ENCODE measurements at places on chromosomes 1 and 21. TPM values are rescaled to one million over a fixed set of nuclear protein-coding genes. Genes with fewer than 3 reads are reported as not detected.

GRCh38 chr1:34547046-34547674, 207.7 kb upstream of the GJB5 start:
- DNase-seq = no peak

The OR2L13 gene
- not detected for total RNA-seq

The FCGR3A gene
- total RNA-seq = 0.25 TPM

DNA sequence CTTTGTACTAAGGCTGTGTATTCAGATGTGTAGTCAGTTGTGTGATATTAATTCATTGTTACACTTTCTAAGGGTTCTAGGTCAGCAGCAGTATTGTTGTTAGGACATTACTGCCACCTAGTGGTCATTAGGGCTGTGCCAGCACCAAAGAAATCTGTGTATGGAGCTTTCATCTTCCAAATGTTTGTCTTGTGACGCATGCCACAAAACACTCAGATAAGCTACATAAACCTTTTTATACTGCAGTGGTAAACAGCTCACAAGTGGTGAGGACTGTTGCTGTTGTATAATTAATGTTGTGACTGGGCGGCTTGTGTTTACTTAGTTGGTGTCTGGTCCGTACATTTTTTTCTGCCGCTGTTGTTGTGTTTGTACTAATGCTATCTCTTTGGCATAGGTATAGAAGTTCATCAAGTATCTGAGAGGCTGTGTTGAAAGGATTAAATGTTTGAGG, 51.7 kb downstream of the S1PR1 start:
- peak; percentile 63 for DNase-seq

GRCh38 chr1:43067977-43068751, 103.9 kb downstream of the EBNA1BP2 start:
- DNase-seq = peak; percentile 49

GRCh38 chr1:20076710-20077461, 6.9 kb downstream of the PLA2G5 start:
- DNase-seq = no peak

GRCh38 chr1:205630241-205630640, 1.6 kb downstream of the ELK4 start:
- DNase-seq = peak; percentile 29

- DNase-seq = no peak
Observed at GRCh38 chr1:38741341-38741740, 118.2 kb downstream of the RRAGC start.

DNA sequence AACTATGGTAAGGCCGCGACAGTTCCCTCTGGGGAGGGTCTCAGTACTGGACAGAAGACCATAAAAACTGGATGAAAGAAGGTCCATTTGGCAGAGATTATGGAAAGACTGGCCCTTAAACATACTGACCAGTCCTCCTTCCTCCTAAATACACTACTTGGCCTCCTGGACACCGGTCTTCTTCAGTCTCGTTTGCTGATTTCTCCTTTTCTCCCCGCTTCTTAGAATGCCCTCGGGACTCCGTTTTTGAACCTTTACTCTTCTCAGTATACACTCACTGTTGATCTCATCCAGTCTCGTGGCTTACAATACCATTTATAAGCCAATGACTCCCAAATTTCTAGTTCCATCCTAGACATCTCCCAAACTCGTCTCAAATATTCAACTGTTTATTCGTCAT, 694 bp upstream of the MRPL9 start:
- DNase-seq = no peak

The TMEM82 gene
- not detected for total RNA-seq

The TPTE gene
- not detected for total RNA-seq

DNA sequence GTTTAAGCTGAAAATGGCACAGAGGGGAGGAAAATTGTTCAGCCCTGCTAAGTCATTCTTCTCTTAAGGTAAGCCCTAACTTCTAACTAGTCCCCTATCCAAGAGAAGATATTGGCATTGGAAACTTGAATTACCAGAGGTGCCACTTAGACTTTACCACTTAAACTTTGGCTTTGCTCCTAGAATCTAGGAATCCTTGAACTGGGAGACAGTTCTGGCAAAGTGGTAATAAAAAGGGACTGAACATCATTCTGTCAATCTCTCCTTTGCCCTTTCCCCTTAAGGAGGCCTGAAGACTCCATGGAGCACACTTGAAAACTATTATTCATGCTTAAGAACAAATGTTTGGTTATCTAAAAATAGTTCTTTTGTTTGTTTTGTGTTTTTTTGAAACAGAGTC, 8.4 kb downstream of the ATP1A4 start:
- DNase-seq = no peak

The PIGR gene
- not detected for total RNA-seq

- DNase-seq = no peak
Observed at GRCh38 chr1:248926401-248927182, 20.6 kb downstream of the PGBD2 start.

DNA sequence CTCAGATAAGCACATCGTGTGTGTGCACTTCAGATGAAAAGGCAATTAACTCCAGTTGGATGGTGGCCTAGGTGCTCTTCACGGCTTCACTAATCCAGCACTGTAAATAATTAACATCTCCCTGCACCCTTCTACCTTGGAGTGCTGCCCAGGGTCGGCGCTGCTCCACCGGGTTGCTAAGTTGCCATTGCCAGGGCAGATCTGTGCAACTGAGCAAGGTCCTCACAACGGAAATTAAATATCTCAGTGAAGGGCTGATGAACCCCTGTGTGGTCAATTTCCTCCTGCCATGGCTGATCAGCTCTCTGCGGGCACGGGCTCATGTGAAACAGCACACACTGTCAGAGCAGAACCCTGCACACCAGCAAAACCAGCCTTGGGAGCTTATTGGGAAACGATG, 63.2 kb downstream of the SYDE2 start:
- DNase-seq = no peak

DNA sequence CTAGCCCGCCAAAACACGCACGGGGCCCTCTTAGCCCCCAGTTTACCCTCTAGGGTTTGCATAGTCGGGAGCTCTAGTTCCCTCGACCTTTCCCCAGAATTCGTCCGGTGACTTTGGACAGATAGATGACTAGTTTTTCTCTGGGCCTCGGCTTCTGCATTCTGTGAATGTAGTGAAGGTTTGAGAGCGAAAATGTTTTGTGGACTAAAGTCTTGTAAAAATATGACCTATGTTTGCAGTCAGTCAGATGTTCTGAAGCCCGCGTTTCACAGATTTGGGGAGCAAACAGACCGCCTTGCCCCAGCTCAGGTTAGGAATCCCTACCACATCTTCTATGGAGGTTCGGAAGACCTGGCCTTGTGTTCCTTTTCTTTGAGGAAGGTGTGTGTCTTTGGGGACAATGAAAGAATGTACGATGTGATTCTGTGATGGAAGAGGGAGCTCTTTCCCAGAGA, 401 bp downstream of the UQCRH start:
- no peak for DNase-seq

GRCh38 chr1:17222557-17222956, 17.6 kb downstream of the PADI1 start:
- DNase-seq = no peak

- DNase-seq = no peak
Observed at GRCh38 chr21:26212220-26212619, 41.6 kb upstream of the APP start.

The GJA9 gene
- total RNA-seq = not detected

- DNase-seq = no peak
Observed at GRCh38 chr1:165787741-165788140, 19.1 kb upstream of the TMCO1 start.

The AKR7A2 gene
- total RNA-seq = 11.8 TPM

- DNase-seq = no peak
Observed at GRCh38 chr1:112255080-112255479, 140.9 kb upstream of the CTTNBP2NL start.

The WDR64 gene
- total RNA-seq = 0.67 TPM

The HES3 gene
- total RNA-seq = not detected

DNA sequence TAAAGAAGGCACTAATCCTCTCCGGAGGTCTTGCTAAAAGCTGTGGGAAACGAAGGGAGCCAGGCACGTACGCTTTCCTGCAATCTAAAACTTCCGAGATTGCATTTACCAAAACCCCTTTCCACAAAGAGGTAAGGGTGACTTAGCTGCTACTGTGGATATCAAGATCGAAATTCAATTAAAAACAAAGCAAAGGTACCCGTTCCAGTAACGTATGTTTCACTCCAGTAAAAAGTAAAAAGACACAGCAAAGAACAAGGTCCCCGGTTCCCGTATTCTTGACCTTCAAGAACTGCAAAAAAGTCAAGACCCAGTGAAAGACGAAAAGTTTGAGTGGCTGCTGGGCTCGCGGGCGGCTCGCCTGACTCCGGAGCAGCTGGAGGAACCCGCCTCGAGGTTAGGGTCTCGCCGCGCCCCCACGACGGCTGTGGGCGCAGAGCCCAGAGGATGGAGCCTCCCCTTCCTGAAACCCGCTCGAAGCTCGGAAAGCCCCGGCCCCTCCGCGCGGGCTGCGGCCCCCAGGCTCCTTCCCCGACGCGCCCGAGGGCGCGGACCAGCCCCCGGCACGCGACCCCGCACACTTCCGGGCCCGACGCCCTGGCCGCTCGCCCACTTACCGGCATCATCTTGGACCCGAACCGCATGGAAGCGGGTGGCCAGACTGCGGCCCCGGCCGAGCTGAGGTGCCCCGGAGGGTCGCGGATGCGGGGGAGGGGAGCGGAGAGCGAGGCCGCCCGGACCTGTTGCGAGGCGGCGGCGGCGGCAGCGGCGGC, 524 bp downstream of the TP53BP2 start:
- DNase-seq = peak; percentile 37

The FCRLB gene
- total RNA-seq = 0.11 TPM

DNA sequence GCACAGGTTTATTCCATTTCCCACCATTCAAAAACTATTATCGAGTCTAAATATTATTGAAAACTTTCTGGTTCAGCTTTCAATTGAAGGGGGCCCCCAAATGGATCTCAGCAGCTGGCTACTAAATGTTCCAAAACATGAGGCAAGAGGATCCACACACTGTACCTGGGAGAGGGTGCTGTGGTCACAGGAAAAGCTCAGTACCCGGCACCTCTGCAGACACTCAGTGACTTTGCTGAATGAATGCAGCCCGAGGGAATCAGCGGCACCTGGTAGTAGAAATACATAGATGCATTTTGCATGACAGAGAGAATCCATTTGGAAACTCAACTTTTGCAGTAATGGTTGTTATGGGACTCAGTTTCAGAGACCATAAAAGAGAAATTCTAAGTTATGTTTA, 89.3 kb downstream of the PCP4 start:
- DNase-seq = no peak

The CA6 gene
- 0.20 TPM for total RNA-seq

GRCh38 chr1:243447844-243448243, 192.0 kb downstream of the SDCCAG8 start:
- DNase-seq = no peak

The PRELP gene
- total RNA-seq = not detected

DNA sequence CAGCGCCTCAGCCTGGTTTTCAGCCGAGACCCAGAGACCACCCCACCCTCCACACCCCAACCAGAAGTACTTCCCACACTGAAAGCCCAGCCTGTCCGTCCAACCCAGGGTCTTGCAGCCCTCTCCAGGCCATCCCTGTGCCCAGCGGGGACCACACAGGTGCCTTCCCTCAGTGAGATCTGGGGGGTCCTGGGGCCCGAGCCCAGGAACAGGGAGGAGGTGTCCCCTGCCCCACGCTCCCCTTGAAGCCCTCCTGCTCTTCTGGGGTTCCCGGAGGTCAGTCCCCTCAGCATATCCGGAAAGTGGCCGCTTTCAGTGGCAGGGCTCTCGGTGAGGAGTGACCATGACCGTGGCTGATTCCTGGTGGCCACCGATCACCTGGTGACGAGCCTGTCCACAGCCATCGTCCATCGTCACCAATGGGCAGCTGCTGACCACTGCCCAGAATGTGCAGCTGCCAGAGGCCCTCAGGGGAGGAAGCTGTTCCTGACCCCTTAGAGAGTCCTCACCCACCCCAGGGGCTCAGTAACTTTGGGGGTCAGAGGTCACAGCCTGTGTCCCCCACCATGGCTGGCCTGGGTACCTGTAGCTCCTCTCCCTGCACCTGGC, 3.4 kb downstream of the TMEM240 start:
- DNase-seq = no peak

GRCh38 chr1:206902702-206903101, 5.5 kb downstream of the IL24 start:
- DNase-seq = no peak

The NEK2 gene
- not detected for total RNA-seq

- DNase-seq = no peak
Observed at GRCh38 chr1:44048532-44049215, 17.4 kb upstream of the SLC6A9 start.

The RPRD2 gene
- 27.9 TPM for total RNA-seq

GRCh38 chr21:31580866-31581276, 78.6 kb upstream of the SOD1 start:
- peak; percentile 84 for DNase-seq

The DNALI1 gene
- total RNA-seq = not detected

DNA sequence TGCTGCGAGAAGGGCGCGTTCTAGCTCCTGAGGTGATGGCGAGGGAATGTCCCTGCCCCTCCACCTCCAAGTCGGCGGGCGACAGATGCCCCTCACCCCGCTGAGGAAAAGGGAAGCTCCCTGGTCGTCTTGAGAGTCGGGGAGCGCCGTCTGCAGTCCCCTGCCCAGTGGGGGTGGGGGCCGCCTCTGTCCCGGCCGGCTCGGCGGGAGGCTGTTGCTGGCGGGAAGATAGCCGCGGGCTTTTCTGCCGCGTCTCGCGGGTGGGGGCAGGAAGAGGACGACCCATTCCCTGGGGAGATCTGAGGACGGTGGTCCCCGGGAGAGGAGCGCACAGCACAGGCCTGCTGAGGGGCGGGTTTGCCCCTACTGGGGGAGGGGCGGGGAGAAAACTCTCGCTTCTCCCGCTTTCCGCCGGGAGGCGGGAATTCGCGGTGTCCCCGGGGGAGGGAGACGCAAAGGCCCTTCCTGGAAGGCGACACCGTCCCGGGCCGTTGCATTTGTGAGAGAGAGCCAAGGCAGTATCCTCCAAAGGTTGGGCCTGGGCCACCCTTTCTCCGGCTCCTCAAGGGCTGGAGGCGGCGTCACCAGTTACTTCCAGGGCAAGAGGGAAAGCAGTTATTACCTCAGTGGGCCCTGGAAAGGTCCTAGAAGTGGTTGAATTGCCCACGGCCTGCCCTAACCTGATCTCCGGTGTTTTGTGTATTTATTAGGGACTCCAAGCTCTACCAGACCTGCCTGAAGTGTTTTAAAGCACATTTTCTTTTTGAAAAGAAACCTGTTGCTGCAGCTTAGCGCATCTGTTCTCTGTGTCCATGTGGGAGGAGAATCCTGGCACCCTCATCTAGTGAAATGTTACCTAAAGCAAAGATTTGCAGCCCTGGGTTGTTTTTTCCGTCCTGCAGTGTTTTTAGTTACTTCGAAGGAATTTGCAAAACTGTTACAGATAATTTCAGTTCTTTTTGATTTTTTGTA, 648 bp downstream of the S100PBP start:
- DNase-seq = peak; percentile 42

The IGSF9 gene
- total RNA-seq = not detected

The LTN1 gene
- total RNA-seq = 23.6 TPM

GRCh38 chr1:54811066-54811465, 9.9 kb upstream of the TTC22 start:
- no peak for DNase-seq

GRCh38 chr1:228653748-228654147, 81.5 kb upstream of the RHOU start:
- no peak for DNase-seq

GRCh38 chr1:76444773-76445172, 370.2 kb downstream of the ST6GALNAC3 start:
- no peak for DNase-seq

The MIXL1 gene
- total RNA-seq = not detected

The OR10J5 gene
- not detected for total RNA-seq

The ZC3H12A gene
- 164 TPM for total RNA-seq

GRCh38 chr21:25485914-25486313, 121.4 kb downstream of the MRPL39 start:
- no peak for DNase-seq

- no peak for DNase-seq
Observed at GRCh38 chr1:190708418-190709057, 230.9 kb upstream of the BRINP3 start.

- DNase-seq = no peak
Observed at GRCh38 chr1:191290441-191290840, 812.8 kb upstream of the BRINP3 start.
